ENCODE measurements at places on chromosomes 11 and 22.

DNA sequence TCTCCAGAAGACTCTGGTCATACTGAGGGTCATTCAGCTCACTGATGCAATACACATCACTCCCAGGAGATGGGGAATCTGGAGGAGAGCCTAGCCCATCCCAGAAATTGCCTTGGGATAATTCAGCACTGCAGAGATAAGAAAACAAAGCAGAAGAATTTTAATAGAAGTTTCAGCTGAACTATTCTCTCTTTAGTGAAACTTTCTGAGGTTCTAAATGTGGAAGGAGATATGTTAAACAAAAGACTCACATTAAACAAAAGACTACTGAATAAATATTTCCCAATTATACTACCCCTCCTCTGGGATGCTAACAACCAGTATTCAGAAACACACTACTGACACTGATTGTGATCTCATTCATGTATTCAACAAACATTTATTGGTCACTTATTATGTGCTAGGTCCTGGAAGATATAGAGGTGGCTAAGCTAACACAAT is 47.8 kb downstream of the C2CD3 start:
- DNase-seq: no peak

DNA sequence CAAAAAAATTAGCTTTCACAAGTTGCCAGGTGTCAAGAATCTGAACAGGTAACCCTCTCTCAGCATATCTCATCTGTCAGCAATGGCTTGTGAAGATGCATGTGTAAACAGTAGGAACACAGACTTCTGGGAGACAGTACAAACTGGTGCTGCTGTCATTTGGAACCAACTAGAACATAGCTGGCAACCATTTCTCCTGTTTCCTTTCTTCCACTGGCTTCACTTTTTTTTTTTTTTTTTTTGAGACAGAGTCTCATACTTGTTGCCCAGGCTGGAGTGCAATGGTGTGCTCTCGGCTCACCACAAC is 2.1 kb upstream of the PIK3C2A start:
- DNase-seq: no peak

- no peak for DNase-seq
Measured at GRCh38 chr22:32800994-32801536, 440 bp upstream of the TIMP3 start.

DNA sequence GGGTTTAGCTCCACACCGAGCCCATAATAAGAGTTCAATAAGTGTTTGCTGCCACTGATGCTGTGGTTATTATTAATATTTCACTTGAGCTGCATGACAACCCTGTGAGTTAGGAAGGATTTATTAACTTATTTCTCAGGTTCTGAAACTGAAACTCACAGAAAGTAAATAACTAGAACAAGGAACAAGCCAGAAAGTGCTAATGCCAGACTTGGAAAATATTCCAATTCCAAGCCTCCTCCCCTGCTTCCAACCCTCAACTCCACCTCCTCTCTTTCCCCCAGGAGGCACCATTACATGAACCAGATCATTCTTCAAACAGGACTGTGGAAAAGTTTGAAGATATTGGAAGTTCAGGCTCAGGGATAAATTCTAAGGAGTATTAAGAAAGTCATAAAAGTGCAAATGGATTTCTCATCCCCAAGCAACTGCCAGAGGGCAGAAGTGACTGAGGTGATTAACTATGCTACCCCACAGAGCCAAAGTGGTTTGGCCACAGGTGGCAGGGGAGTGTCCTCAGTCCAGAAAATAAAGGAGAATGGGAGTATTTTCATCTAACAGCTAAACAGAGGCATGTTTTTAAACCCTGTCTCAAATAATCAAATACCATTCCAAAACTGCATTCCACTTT is 3.2 kb upstream of the FJX1 start:
- no peak for DNase-seq

Data from activated CD4-positive, alpha-beta memory T cell treated with anti-CD3 and anti-CD28 coated beads, Interleukin-2, amount 10 ng/mL, durations not matched to agents 7 days and 5 days (primary cell).